ENCODE measurements at places on chromosomes 13 and 19.

DNA sequence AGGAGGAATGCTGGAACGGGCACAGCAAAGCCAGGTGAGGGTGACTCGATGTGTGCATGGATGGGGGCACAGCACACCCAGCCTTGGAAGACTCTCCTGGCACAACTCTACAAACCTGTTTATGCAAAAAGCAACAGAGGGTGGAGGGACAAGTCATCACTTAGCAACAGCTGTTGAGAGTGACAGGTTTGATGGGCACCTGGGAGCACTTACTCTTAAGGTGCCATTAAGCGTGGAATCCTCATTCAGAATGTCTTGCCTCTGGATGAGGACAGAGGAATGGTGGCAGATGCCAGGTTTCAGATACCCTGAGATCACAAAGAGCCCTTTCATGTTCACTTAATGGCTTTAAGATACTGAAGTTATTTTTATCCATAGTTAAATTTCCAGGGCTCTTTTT is 97.0 kb downstream of the DCT start:
- DNase-seq, result no peak

DNA sequence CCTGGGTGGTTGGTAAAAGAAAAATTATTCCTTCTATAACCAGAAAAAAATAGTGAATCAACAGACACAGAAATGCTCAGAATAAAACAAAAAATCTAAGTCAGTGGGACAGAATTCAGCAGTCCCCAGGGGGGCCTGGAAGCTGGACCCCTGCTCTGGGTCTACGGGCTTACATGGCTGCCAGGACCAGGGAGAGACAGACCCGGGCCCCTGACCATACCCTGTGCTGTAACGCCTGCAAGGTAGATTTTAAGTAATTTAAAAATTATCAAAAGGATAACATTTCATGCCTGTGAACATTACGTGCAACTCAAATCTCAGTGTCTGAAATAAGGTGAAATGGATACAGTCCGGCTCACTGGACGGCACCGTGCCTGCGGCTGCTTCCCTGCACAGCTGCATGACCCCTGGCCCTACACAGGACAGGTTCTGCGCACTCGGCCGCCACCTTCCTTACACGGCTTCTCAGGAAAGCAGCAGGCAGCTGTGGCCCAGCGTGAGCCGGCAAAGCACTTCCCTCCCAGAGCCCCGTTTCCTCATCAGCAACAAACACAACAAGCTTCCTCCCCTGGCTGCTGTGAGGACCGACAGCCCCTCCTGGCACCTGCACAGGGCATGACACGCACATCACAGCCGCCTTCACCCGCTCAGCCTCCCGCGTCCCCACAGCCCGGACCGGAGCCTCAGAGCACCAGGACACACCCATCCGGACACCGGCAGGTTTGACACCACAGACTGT is 22.2 kb downstream of the RASA3 start:
- DNase-seq, result peak; percentile 74

DNA sequence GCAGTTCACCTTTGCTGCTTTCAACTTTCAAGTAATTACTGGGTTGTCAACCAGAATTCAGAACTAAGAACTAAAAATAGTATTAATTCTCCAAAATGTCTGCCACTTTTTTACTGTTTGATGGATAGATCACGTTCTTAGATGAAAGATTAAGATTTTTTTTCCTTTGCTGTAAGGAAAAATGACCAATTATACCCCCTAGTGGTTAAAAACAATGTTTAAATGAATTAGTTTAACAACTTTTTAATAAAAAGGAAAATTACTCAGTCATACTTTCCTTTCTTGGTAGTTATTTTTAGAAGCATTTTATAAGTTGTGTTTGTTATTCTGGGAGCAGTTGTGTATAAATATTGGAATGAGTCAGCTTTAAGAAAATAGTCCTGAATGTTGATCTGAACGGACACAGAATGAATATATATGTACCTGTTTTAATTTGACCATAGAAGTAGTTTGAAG is 4.6 kb downstream of the TM9SF2 start:
- DNase-seq, result no peak

- peak; percentile 86 for DNase-seq
Observed at GRCh38 chr19:18488838-18489626, 32.8 kb downstream of the ELL start.

- DNase-seq, result no peak
Observed at GRCh38 chr13:71801781-71802180, 65.2 kb downstream of the DACH1 start.
